ENCODE measurements at places on chromosomes 5 and 9.

DNA sequence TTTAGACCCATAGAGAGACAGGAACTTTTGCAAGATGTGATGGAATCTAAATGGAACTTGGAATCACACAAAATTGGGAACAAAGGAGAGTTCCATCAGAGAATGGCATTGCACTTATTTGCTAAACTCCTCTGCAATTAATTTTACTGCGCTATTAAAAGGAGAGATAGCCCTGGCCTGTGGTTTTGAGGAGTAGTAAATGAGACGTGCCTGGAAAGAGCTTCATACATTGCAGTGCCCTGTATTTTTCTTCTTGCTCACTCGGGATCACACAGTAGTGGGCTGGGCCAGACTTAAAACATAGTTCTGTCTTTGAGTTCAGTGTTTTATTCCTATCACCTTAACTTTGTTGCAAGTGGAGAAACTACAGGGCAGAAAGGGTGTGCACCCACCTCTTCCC lies 94.4 kb upstream of the SLC27A6 start:
- DNase-seq: no peak

DNA sequence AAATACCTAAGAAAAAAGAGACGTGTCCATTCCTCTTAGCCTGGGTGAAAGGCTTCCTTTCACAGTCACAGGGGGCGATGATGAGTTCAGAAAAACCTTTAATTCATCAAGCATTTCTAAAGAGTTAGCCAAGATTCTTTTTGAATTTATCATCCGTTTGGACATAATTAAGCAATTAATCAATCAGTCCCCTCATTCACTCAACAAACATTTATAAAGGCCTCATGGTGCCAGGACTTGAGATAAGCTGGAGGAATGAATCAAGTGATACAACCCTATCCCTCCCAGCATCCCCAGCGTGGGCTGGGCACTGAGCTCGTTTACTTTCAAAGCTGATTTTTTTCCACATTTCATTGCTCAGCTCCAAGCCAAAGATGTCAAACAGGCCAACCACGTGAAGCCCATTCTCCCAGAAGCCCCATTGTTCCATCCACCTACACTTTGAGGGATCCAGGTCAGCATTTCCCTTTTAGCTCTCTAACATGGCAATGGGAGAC lies 140.5 kb downstream of the SLIT3 start:
- no peak for DNase-seq

DNA sequence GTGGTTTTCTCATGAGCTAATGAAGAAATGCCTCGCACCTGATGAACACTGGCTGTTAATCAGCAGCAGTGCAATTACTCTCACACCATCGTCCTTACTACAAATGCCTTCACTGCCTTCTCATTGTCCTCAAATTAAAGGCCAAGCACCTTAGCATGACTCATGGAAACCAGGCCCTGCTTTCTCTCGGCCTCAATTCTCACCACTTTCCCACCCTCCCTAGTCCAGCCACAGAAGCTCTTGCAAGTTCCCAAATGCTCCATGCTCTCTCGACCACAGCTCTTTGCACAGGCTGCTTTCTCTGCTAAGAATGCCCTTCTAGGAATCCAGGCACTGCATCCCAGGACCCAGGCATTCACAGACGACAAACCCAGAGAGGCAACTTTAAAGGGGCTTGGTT lies 94.6 kb upstream of the KLF4 start:
- no peak for DNase-seq

DNA sequence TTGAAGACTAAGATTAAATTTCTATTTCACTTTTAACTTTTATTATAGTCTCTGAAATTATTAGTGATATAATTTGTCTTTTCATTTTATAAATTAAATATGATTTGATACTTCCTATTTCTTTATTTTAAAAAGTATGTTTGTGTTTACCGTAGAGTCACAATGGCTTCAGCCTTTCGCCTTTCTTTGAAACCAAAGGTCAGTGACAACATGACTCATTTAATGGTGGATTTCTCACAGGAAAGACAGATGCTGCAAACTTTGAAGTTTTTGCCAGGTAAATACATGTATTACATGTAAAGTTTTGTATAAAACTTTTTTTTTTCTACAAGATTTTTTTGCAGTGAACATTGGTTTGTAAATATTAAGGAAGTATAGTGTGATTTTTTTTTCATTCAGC lies 36.4 kb downstream of the FSD1L start:
- DNase-seq: no peak

DNA sequence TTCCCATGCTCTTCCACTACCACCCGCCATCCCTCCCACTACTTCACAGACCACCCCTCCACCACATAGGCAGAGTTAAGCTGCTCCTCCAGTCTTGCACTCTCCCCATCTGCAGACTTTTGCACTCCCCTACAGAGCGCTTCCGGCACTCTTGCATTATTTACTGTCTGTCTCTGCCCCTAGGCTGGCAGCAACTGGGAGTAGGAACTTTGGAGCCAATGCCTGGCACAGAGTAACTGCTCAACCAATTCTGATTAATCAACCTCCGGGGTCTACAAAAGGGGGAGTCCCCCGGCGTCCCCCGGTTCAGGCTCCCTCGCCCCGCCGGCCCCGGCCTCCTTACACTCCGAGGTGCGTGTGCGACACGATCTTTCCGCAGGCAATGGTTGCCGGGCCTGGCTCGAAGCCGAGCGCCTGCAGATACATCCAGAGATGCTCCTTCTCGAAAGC lies 498 bp downstream of the HAUS6 start:
- DNase-seq: peak; percentile 17

DNA sequence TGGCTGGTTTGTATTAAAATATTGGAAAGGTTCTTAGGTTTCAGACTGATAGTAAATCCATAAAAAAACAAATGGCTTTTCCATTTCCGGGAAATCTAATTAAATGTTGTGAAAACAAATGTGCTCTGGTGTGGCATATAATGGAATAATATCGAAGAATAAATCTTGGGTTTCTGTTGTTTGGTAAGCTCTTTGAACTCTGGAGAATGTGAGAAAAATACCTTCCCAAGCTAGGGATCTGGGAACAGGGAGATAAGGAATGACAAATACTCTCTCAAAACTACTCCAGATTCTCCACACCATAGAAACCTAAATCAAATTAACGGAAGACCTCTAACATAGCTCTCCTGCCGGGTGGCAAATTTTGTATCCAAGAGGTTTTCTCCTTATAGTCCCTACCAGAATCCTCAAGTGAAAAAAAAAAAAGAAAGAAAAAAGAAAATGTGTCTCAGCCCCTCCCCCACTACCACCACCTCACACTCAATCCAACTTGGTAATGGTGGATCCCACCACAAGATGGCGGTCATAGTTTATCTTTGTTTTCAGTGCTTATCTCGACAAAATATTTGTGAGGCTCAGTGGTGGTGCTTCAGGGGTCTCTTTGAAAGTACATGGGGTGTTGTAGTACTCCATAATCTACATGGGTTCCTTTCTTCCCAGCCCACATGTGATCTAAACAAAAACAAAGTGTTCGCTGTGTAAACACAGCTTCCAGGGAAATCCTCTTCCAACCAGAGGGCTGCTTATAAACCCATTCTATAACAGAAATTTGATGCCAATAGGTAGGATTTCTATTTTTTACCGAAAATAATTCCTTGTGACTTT lies 54.5 kb upstream of the FST start:
- DNase-seq: no peak

DNA sequence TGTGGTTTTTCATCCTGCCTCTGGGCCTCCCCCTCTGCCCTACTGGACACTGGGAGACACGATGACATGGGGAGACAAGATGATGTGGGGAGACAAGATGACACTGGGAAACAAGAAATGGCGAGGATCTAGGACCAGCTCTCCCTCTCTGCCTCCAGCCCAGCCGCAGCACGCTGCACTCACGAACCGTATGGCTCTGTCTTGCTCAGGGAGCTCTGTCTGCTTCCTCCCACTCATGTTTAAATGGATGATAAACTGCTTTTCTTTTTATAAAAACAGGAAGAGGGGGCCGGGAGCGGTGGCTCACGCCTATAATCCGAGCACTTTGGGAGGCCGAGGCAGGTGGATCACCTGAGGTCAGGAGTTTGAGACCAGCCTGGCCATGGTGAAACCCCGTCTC lies 73.7 kb downstream of the SPATA31D1 start:
- DNase-seq: no peak

DNA sequence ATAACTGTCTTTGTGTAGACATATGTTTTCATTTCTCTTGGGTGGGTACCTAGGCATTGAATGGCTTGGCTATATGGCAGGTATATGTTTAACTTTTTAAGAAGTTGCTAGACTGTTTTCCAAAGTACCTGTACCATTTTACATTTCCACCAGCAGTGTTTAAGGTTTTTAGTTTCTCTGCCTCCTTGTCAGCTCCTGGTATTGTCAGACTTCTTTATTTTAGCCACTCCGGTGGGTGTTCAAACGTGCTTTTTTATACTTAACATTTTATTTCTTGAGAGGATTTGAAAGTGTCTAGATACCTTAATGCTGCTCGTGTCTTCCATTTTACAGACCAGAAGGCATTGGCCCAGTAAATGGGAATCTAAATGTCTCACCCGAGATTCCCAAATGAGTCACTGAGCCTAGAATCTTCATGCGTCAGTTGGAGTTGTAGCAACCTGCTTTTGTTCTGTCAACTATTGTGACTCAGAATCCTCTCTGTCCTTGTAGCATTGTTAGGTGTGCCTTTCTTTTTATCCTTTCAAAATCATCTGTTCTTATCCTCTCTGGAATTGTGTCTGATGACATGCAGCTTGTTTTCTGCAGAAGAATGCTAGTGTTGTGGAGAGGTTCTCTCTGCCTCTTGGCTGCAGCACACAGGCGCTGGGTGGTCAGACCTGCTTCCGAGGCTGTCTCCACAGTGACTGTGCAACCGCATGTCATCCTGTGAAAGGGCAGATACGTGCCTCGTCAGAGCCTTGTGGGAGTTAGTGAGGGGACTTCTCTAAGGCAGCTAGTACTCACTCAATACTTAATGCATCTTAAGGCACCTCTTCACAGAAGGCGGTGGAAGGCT lies 291.8 kb downstream of the AOPEP start:
- no peak for DNase-seq

- peak; percentile 63 for DNase-seq
These were observed at the start of gene SNX24 for GRCh38 chr5:122845229-122846050. TSS of gene SNX24 (plus strand) at chr5:122845613. CDS start at chr5:122845634, 21 bp downstream.

DNA sequence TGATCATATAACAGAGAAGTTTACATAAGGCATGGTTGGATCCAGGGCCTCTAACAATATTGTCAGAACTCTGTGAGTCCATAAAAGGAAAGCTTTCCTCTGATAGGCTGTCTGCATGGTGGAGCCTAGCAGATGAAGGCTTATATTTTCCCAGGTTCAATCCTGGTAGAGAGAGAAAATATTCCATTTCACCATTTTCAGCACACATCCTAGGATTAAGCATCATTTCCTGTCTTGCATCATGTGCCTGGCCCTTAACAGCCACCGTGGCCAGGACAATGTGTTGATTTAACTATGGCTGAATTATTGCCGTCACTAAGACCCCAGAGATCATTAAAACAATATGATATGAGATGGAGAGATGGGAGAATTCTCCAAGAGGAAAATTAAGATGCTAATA lies 90.9 kb upstream of the GRIA1 start:
- no peak for DNase-seq

- no peak for DNase-seq
These were observed 45.2 kb upstream of the ALDH1B1 start for GRCh38 chr9:38347271-38347671.

- no peak for DNase-seq
These were observed 380.8 kb downstream of the EBF1 start for GRCh38 chr5:158718738-158719505.

DNA sequence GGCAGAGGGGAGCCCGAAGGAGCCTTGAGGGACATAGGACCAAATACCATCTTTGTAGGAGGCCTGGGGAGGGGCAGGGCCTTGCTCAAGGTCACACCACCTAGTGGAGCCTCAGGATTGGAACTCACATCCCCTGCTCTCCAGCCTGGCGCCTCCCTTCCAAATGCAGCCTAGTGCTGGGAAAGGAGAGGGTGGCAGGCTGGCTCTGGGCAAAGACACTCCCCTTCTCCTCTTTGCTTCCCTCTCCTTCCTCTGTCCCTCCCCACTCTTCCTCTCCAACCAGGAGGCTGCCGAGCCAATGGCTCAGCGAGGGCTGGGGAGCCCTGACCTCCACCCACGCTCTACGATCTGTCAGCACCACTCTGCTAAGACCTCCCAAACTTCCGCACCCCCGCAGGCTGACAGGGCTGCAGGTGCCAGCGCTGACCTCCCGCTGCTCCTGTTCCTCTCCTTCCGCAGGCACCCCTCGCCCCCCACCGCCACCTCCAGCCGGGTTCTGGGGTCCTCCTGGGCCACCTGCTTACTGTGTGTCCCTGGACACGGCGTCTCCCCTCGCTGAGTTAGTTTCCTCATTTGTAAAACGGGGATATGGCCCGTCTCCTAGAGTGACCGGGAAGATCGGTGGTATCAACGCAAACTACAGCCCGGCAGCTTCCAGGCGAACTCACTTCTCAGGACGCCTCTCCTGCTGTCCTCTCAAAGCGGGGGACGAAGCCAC lies 52.9 kb downstream of the C9orf50 start:
- no peak for DNase-seq

DNA sequence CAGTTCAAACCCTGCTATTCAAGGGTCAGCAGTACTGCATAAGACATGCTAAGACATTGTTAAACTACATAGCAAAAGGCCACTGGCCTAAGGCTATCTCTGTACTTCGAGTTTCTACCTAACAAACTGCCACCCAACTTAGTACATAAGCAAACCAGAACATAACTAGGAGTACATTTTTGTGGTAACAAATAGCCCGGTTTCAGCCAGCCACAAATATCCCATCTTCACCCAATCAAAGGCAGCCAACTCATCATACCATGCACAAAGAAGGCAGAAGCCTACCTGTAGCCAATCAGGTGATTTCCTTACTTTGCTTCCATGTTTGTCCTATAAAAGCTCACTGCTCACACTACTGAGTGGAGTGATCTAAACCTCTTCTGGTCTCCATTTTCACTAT lies 201.4 kb downstream of the SMARCA2 start:
- no peak for DNase-seq

DNA sequence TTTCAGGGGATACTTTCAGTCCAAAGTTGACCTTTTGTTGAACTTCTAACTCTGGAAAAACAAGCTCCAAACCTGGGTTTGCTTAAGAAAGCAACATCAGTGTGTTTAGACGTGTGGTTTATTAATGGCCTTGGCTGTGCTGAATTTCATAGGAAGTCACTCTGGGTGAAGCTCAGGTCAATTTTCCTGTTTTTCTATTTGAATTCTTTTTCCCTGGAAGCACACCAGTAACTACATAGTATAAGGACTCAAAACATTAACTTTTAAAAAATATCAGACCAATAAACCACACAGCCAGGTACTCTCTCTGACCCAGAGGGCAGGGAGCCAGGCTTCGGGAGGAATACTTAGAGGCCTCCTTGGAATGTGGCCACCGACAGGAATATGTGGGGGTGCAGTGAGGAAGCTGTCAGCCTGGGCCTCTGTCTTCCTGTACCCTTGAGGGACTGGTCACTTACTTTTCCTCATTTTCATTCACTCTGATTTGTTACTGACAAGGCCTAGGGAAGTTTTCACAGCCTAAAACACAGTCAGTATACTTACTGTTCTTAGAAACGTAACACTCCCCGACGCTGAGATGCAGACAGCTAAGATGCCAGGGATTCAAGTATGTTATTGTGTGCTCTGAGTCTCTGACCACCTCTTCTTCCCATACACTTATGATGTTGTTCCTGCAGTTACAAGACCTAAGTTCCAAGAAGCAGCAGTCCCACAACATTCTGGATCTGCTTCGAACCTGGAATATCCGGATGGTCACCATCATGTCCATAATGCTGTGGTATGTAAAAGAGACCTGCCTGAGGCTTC lies 18.9 kb downstream of the SLC22A5 start:
- DNase-seq: no peak
